Stimulated activated CD8-positive, alpha-beta memory T cell treated with anti-CD3 and anti-CD28 coated beads, Interleukin-7, amount 100 ng/mL, for 1 hour (primary cell): ENCODE measurements at places on chromosomes 12 and 14.

DNA sequence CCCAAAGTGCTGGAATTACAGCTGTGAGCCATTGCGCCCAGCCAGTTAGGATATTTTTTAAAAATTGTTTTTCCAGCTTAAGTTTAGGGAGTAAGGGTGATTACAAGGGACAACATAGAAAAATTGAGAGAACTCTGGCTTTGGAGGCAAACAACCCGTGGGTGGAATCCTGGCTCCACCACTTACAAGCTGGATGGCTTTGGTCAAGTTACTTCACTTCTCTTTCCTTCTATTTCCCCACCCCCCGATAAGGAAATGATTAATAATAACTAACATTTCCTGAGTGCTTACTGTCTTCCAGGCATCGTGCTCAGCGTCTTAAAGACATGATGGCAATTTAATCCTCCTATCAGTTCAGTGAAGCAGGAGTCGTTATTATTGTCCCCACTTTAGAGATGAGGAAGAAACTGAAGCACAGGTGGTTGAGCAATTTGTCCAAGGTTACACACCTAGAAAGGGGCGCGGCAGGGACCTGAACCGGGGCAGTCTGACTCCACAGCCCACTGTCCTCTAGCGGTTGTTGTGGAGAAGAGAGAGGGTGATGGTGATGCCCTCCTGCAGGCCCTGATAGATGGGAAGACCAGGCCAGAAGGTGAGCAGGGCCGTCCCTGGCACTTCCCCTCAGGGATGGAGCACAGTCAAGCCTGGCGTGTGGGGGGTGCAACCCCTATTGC lies 16.7 kb upstream of the FAIM2 start:
- DNase-seq, result no peak

GRCh38 chr14:99603471-99604277 lies at the start of gene CCDC85C:
Gene CCDC85C (minus strand): TSS chr14:99604207. CDS start chr14:99603959, 248 bp downstream.
- DNase-seq, result no peak

DNA sequence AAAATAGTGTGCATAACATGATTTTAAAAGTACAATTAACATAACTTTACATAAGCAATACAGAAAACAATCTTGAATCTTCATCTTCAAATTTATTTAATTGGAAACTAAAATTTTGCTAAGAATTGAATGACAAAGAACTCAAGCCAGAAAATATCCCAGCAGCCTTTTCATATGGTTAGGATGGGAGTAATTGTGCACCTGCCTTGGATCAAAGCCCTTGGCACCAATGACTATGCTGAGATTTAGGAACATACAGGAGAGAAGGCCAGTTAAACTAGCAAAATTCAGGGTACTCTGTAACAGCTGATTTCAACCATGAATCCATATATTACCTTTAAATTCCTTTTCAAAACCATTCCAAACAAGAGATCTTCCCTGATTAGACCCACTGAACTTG lies 5.8 kb downstream of the KERA start:
- DNase-seq, result no peak

DNA sequence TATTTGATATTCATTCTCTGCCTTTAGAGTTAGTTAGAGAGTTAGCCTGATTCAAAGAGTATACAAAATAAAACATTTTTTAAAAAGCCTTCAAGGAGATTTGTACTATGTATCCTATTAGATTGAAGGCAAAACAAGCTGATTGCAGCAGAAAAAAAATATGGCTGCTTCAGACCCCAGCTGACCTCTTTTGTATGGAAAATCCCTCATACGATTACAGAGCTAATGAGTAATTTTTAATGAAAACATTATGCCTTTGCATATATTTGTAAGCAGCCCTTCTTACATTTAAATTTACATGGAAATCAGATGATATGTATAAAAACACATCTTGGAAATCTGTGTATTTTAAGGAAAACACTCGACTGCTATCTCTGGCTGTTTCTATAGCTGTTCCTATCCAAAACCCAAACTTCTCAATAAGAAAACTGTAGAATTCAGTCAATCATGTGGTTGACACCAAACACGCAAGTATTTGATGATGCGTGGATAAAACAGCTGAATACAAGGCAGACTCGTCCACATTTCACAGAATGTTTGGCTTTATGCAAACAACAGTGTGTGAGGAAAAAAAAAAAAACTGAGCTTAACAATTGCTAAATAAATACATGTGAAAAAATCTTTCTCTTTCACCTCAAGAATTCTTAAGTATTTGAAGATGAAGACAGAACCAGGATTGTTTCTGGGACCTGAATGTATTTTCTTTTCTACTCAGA lies 275.3 kb downstream of the EGLN3 start:
- no peak for DNase-seq

GRCh38 chr12:132524405-132524804 lies 34.5 kb downstream of the FBRSL1 start:
- DNase-seq, result no peak

GRCh38 chr12:51866324-51866723 lies 17.8 kb upstream of the FIGNL2 start:
- no peak for DNase-seq

DNA sequence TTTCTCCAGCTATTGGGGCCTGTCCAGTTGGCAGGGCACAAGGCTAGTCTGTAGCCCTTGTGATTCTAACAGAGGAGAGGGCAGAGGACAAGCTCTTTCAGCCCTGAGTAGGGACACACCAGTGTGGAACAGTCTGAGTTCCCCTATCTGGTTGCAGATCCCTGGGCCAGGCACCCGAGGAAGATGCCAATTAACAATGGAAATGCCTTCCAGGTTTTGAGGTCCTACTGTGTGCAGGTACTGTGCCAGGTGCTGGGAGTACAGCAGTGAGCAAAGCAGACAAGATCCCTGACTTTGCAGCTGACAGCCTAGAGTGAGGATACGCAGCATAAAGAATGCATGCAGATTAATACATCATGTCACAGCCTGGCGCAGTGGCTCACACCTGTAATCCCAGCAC lies 17.1 kb downstream of the DTX1 start:
- DNase-seq, result no peak

- no peak for DNase-seq
These were observed 595 bp downstream of the PLEK2 start for GRCh38 chr14:67411370-67411769.

DNA sequence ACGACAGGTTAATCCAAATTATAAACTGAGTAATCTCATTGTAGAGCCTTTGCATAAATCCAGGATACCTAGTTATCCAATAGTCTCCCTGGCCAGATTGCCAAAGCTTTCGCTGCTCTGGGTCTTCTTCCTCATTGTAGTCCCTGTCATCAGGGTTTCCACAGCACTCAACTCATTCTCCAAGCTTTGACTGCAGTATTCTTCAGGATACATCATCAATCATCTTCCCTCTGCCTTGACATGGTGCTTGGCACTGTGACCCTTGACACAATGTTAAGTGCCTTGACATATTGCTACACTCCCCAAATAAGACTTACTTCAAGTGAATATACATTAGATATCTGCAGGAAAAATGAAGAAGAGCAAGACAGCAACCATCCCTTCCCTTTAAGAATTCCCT lies 60.1 kb upstream of the RESF1 start:
- DNase-seq, result no peak

DNA sequence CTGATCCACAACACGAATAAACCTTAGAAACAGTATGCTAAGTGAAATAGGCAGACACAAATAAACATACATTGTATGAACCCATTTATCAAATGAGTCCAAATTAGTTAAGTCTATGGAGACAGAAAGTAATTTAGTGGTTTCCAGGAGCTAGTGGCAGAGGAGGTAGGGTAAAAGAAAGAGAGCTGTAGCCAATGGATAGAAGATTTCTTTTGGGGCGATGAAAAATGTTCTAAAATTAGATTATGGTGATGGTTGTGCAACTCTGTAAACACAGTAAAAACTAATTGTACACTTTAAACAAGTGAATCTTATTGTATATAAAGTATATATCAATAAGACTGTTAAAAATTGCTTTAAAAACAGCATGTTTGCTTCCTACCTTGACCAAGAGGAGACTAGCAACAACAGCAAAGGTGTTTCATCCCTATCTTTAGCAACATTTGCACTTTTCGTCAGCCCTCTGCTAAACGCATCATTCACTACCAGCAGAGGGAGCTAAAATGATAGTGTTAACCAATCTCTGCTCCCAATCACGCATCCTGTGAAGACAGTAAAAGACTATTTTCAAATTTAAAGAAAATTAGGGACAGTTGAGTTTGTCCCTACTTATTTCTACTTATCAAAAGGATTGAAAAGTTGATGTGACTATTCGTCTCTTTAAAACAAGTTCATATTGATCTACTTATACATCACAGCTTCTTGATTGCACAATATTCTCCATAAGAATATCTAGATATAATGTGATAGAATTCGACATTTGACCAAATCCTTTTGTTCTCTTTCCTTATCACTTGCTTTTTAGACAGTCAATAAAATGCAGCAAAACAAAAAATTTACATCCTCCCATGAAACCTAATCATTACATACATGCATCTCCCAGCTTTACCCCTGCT lies 24.0 kb upstream of the LGR5 start:
- DNase-seq, result no peak

GRCh38 chr14:98181241-98181640 lies 1090.8 kb downstream of the BCL11B start:
- no peak for DNase-seq

DNA sequence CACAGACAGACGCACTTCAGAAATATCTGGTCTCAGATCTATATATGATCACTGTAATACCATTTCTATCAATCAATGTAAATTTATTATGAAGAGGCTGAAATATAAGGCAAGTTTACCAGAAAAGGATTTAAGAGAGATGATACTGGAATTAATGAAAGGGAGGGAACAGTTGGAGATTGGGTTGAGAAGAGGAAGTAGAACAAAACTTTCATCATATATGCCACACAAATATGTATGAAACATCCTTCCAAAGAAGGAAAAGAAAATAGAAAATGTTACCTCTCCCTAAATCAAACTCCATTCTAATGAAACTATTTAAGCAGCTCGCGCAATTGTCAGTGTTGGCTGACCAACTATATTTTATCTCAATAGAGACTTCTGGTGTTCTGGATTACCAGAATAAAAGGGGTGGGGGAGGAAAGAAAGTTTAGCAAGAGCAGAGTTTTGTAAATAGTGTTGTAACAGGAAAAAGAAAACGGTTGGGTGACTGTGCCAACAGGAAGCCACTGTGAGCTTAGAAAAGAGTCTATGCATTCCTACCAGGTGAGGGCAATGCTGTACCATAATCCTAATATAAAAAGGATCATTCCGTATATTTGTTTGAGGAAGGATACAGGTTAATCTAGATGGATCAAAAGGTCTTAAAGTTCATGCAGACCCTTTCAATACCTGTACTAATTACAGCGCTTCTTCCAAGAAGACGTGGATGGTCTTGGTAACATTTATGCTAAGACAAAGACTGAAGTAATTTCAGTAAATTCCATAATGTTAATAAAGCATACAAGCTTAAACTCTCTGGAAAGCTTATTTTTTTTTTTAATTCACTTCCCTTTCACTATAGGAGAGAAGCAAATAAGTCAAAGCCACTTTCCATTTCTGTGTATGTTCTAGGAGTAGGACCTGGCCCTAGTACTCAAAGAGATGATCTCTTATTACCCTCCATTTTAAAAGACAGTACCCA lies 14.5 kb upstream of the LLPH start:
- DNase-seq, result no peak

DNA sequence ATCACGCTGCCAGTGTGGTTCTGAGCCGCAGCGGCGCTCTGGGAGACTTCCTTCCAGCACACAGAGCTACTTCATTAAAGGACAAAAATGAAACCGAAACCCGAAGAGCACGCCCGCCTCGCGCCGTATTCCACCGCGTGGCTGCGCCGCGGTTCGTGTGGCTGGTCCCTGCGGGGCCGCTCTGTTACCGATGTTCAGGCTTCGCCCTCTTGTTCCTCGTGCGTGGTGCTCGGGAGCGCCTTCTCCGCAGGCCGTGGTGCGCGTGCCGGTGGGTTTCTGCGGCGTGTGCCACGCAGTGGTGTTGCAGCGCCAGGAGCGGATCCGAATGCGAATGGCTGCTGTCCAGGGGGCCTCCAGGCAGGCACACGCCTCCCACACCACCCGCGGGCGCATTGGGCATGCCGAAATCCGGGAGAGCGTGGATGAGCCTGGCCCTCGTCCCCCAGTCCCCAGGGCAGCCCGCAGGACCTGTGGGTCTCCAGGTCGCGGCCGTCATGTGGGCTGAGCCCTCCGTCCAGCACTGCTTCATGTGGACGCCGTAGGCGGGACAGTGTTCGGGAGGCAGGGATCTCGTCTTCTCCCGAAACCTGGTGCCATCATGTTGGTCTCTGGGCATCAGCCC lies 91.2 kb downstream of the ADGRD1 start:
- DNase-seq, result no peak

DNA sequence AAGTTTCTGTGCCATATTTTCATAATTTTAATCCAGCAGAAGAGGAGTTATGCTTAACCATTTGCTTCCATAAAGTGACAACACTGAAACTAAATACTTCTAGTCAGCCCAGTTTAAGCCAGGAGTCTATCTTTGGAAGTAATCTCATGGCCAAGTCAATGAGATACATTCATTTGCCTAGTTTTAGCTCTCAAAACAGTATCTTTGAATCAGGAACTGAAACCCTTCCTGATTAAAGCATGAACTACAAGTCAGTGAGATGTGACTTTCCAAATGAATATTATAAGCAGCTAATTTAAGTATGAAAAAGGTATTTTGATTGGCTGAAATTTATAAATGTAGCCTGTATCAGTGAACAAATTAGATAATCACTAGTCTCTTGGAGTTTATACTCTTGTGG lies 491.5 kb downstream of the SLC6A15 start:
- DNase-seq, result no peak

DNA sequence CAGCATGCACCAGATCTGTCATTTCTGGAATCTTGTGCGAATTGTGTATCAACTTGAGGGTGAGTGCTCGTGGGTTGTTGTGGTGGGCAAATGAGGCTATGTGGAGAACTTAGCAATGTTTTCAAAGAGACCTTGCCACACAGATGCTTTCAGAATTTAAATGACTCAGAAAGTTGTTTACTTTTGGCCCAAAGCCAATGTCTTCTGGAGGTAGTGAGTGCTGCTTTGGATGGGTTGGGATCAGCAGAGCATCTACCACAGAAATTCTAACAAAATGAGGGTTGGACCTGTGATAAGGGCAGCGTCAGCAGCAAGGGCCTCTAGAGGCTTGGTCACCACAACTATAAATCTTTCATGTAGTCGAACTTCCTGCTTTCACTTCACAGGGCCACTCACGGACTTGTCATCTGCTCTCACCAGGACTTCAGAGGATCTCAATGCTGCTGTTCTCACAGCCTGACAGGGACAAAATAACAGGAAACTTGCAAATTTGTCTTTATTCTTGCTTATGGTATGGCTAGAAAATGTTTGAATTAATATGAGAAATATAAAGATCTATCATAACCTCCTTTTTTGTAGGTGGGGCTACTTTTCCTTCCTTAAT lies 111.4 kb downstream of the DACT1 start:
- no peak for DNase-seq

DNA sequence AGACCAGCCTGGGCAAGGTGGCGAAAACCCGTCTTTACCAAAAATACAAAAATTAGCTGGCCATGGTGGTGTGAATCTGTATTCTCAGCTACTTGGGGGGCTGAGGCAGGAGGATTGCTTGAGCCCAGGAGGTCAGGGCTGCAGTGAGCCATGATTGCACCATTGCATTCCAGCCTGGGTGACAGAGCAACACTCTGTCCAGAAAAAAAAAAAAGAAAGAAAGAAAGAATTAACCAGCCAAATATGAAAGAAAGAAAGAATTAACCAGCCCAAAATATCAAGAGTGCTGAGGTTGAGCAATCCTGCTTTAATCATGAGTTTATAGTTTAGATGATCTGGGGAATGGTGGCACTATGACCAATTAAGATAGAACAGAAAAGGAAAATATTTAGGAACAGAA lies 3.5 kb upstream of the ACTN1 start:
- no peak for DNase-seq
